ENCODE measurements at places on chromosomes 11 and 22. TPM values are rescaled to one million over a fixed set of nuclear protein-coding genes. Genes with fewer than 3 reads are reported as not detected.

The CATSPER1 gene
- 3.0 TPM for total RNA-seq

GRCh38 chr22:28896611-28897010 is 13.2 kb downstream of the ZNRF3 start:
- no peak overlapping the region for H3K4me3 ChIP-seq
- peaks cover 15% of the 10 kb centered on the region for H3K4me1 ChIP-seq
- DNase-seq, result no peak
- H3K27ac ChIP-seq, result no peak overlapping the region

DNA sequence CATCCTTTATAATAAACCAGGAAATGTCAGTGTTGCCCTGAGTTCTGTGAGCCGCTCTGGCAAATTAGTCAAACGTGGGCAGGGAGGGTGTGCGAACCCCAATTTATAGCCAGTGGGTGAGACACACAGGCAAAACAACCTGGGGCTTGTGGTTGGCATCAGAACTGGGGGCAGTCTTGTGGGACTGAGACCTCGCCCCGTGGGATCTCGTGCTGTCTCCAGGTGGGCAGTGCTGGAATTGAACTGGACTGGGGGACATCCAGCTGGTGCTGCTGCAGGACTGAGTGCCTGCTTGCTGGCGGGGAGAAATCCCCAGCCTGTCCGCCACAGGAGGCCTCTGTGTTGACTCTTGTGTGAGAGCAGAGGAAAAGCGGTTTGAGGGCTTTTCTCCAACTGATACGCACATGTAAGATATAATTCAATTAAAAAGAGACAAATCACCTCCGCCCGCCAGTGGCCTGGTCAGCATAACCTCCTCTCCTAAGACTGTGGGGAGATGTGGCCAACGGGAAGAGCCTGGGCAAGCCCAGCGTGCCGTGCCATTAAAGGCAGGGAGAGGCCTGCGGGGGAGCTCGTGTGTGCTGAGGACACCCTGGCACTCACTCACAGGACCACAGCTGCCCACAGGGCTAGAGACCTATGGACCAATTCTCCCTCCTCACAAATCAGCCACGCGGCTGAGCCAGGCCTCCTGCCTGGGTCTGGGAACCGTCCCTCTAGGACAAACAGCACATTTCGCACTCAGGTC is 18.4 kb downstream of the SULT4A1 start:
- H3K36me3 ChIP-seq, result no peaks in the 10 kb centered on the region
- no peak overlapping the region for H3K4me3 ChIP-seq
- no peaks in the 10 kb centered on the region for H3K4me1 ChIP-seq
- DNase-seq, result no peak
- H3K27me3 ChIP-seq, result no peaks in the 10 kb centered on the region
- H3K27ac ChIP-seq, result no peak overlapping the region

GRCh38 chr11:85680897-85681296 is 5.1 kb downstream of the CCDC89 start:
- H3K4me1 ChIP-seq, result no peaks in the 10 kb centered on the region
- H3K4me3 ChIP-seq, result no peak overlapping the region
- no peak overlapping the region for H3K27ac ChIP-seq
- H3K36me3 ChIP-seq, result no peaks in the 10 kb centered on the region
- no peaks in the 10 kb centered on the region for H3K27me3 ChIP-seq
